ENCODE measurements at places on chromosomes 13 and 19.

- DNase-seq, result no peak
Observed at GRCh38 chr13:50686551-50686950, 156.9 kb downstream of the DLEU7 start.

DNA sequence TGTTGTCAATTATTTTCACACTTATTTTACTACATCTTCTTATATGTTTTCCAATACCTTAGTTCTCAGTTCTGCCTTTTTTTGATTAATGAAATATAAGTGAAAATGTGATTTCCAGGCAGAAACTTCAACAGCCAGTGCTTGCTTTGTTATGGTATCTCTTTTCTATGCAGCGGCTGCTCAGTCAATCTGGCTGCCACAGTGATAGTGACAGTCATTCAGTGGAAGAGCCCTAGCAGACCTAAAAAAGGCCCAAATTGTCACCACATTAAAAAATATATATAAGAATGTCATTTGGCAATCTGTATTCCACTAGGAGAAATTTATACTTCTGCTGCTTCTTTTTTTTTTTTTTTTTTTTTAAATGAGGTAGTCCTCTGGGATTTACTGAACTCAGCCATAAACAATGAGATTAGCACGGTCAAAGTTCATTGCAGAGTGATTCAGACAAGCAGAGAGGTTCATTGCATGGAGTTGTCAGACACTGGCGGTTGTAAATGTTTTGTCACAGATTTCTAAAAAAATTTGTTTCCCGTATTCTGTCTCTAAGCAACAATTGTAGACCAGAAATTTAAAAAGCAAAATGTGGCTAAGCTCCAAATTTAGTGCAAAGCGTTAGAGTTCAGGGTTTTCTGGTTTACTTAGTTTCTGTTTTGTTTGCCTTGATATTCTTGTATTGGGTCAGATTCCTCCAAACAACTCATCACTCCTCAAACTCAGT is 94.7 kb upstream of the PRR20A start:
- no peak for DNase-seq

GRCh38 chr13:85694992-85695391 is 104.2 kb downstream of the SLITRK6 start:
- DNase-seq, result no peak

GRCh38 chr19:5968431-5969373 is 9.2 kb downstream of the RANBP3 start:
- DNase-seq, result no peak

GRCh38 chr13:99157046-99157445 is 43.6 kb upstream of the UBAC2 start:
- DNase-seq, result no peak

DNA sequence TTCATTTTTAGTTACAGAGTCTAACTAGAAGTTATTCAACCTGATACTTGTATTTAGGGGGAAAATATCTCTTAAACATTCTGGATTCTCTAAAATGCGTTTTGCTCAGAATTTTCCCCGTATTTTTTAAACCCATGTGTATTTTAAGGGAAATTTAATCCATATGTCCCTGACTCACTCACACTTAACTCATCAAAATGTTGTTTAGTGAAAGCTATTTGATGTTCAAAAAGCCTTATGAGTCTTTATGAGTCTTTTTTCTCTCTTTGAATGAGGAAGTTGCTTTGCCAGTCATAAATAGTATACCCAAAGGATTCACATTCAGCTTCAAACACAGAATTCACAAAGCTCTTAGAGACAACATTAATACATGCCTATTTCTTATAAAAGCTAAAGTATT is 16.4 kb downstream of the MAB21L1 start:
- DNase-seq, result peak; percentile 64
